ENCODE measurements at places on chromosomes 11 and 22.

DNA sequence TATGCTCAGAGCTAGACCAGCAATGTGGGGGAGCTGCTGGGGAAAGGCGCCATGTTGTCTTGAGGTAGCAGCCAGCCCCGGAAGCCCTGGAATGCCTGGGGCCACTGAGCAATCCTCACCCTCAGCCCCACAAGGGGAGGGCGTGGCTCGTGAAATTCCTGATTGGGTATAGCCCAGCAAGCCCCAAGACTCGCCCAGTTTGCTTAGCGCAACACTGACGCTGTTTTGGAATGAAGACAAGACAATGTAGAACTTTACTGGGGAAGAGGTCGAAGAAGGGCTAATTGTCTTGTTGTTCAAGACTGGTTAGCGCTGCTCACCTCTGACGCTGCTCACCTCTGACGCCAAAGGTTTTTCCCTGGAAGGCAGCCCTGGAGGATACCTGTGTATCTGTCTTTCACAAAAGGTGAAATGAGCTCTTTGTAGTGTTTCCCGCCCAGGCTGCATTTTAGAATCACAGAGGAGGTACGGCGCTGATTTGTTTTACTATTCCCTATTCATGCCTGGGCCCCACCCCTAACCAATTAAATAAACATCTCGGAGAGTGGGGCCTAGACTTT, 47.6 kb downstream of the ST3GAL4 start:
- no peak for DNase-seq

GRCh38 chr22:29351042-29351441, 35.5 kb upstream of the RASL10A start:
- DNase-seq: no peak

DNA sequence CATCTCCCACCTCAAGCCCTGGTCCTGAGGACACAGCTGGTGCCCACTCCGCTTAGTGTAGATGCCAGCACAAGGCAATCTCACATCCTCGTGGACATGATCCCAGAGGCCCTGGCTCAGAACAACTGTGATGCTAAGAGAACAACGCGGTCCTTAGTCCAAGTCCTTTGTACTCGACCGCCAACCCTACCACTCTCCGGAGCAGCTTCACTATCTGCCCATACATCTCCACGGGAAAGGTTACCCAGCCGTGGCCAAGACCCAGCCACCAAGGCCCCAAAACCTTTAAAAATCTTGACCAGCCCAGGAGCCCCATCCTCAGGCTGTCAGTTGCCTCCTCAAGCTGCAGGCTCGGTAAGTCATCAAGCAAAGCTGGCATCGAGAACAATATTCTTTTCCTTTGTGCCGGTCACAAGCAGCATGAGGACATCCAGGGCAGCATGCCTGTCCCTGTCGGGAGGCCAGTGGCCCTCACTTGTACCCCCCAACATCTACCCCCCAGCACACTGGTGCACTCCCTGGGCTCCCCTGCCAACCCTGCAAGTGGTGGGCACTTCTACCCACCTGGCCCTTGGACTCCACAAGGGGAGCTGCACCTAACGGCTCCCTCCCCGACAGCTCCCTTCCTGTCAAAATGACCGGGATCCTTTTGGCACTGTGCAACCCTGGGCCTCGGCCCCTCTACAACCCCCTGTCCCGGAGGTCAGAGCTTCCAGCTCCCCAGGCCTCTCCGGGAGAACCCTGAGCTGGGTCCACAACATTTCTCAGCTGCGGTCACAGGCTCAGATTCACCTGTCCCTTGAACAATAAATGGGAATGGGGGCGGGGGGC, 2.5 kb downstream of the OSBPL5 start:
- DNase-seq: no peak

- DNase-seq: no peak
Measured at GRCh38 chr11:119205080-119205479, 1.1 kb upstream of the CBL start.

All from neural crest cell (in vitro differentiated cells).